ENCODE measurements at places on chromosomes 11 and 22. TPM values are rescaled to one million over a fixed set of nuclear protein-coding genes. Genes with fewer than 3 reads are reported as not detected.

WNT7B gene
- total RNA-seq: 14.8 TPM

DNA sequence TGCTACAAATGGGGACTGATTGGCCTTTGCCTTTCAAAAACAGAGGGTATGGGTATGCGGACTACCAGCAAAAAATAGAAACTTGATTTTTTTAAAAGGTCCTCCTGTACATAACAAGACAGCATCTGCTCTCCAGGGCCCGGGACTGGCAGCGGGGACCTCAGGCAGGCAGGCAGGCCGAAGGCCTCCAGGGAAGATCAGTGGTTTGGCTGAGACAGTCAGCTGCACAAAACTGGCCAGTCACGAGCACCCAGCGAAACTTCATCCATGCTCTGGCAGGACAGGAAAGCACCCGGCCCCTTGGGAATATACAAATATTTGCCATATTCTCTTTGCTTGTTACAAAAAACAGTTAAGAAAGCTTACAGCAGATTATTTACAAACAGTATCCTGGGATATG is 11.0 kb downstream of the RPL27A start:
- H3K4me3 ChIP-seq: no peak overlapping the region
- no peak for DNase-seq
- H3K36me3 ChIP-seq: peaks cover 37% of the 10 kb centered on the region
- no peak overlapping the region for H3K27ac ChIP-seq
- H3K4me1 ChIP-seq: peaks cover 16% of the 10 kb centered on the region

MGAT3 gene
- 47.0 TPM for total RNA-seq

GRCh38 chr11:17613983-17614382 is 66.9 kb downstream of the OTOG start:
- H3K27ac ChIP-seq: no peak overlapping the region
- peaks cover 40% of the 10 kb centered on the region for H3K27me3 ChIP-seq
- no peaks in the 10 kb centered on the region for H3K36me3 ChIP-seq
- H3K4me3 ChIP-seq: no peak overlapping the region

DNA sequence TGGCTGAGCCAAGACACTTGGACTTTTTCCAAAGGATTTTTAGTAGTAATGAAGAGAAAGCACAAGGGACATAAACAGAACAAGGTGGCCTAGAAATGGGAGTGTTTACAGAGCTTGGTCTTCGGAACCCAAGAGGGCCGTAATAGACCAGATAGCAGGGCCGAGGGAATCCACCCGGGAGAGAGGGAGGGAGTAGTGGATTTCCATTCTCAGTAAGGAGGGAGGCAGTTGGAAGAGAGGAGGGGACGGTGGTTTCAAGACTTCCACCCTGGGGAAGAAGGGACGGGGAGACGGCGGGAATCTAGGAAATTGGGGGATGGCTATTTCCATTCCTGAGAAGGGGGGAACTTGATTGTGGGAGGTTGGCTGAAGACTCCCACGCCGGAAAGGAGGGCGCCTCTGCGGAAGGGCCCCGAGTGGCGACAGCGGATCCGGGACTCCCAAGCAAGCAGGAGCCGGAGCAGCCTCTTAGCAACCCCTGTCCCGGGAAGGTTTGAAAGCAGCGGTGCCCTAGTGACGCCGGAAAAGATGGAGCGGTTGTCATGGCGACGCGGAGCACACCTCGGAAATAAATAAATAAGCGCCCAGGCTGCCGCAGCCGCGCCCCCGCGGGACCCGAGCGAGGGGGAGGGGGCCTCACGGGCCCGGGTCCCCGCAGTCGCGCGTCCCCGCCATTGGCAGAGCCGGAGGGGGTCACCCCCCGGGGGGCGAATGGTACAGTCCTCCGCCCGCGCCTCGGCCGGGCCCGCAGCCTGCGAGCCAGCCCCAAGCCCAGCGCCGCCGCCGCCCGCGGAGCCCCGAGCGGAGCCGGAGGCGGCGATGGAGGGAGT is 31.6 kb downstream of the EIF3F start:
- peaks cover 72% of the 10 kb centered on the region for H3K27me3 ChIP-seq
- H3K4me3 ChIP-seq: peak overlapping the region; percentile 87
- DNase-seq: peak; percentile 76
- H3K27ac ChIP-seq: peak overlapping the region; percentile 61
- H3K36me3 ChIP-seq: peaks cover 5% of the 10 kb centered on the region

- H3K4me1 ChIP-seq: no peaks in the 10 kb centered on the region
- no peak overlapping the region for H3K27ac ChIP-seq
- no peak for DNase-seq
- H3K36me3 ChIP-seq: no peaks in the 10 kb centered on the region
- H3K27me3 ChIP-seq: peaks cover 3% of the 10 kb centered on the region
These were observed 83.8 kb upstream of the FIBIN start for GRCh38 chr11:26909991-26910591.

- H3K36me3 ChIP-seq: no peaks in the 10 kb centered on the region
- no peaks in the 10 kb centered on the region for H3K4me1 ChIP-seq
- no peak overlapping the region for H3K27ac ChIP-seq
- no peak overlapping the region for H3K4me3 ChIP-seq
- peaks cover 36% of the 10 kb centered on the region for H3K27me3 ChIP-seq
These were observed 10.7 kb upstream of the ACCSL start for GRCh38 chr11:44036811-44037657.

NOX4 gene
- total RNA-seq: 3.7 TPM

DNA sequence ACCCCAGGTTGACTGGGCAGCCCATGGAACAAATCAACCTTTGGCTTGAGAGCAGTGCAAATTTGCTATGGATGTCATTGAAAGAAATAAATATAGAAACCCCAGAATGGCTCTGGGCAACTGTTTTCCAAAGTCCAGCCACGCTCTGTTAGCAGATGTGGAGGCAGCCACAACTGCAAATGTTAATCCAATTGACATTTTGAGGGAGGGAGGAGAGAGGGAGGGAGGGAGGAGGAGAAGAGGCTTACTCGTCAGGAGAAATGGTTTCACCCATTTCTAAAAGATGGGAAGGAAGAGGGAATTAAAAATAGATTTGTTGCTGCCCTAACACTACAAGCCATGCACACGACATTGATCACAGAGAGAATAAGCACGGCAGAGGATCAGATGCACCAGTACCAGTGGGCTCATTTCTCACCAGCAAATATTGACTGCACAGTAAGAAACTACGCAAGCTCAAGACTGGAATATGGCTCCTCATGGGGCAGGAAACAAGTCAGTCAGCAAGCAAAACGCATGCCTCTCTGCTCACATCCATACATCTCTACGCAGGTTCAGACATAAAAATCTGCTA is 229.1 kb downstream of the LARGE1 start:
- H3K27me3 ChIP-seq: no peaks in the 10 kb centered on the region
- H3K4me3 ChIP-seq: no peak overlapping the region
- no peak for DNase-seq
- H3K36me3 ChIP-seq: peaks cover 26% of the 10 kb centered on the region

- no peaks in the 10 kb centered on the region for H3K4me1 ChIP-seq
- H3K27me3 ChIP-seq: peaks cover 3% of the 10 kb centered on the region
- no peak overlapping the region for H3K4me3 ChIP-seq
- no peaks in the 10 kb centered on the region for H3K36me3 ChIP-seq
- no peak overlapping the region for H3K27ac ChIP-seq
These were observed 359.5 kb upstream of the C11orf87 start for GRCh38 chr11:109062445-109062844.

DNA sequence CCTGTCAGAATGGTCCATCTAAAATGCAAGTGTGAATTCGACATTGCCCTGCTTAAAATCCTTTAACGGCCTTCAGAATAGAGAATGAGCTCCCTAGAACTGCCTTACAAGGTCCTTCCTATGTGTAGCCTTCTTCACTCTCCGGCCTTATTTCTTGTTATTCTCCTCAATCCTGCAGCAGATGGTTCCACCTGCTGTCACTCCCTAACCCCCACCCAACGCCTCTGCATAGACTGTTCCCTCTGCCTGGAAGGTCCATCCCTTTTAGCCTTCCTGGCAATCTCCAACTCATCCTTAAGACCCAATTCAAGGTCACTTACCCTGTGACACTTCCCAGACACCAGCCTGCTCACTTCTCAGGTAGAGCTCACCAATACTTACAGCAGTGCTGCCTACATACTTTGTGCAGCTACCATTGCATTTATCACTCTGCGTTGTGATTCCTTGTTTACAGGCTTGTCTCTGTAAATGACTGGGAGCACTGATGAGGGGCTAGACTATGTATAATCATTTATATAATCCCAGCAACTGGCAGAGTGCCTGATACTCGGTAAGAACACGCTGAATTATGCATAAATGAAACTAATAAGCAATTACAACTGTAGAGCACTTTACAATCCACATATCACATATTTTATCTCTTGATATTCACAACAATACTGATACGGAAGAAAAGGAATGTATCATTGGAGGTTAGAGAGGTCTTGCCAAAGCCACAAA is 58.9 kb downstream of the CLPB start:
- no peak overlapping the region for H3K27ac ChIP-seq
- peaks cover 3% of the 10 kb centered on the region for H3K27me3 ChIP-seq
- no peak overlapping the region for H3K4me3 ChIP-seq
- peaks cover 9% of the 10 kb centered on the region for H3K36me3 ChIP-seq
- no peak for DNase-seq
- H3K4me1 ChIP-seq: peaks cover 14% of the 10 kb centered on the region

- H3K27ac ChIP-seq: no peak overlapping the region
- peaks cover 4% of the 10 kb centered on the region for H3K36me3 ChIP-seq
- H3K27me3 ChIP-seq: peaks cover 6% of the 10 kb centered on the region
- no peak for DNase-seq
- no peak overlapping the region for H3K4me3 ChIP-seq
These were observed 62.6 kb downstream of the TRAF6 start for GRCh38 chr11:36447514-36447913.

- H3K36me3 ChIP-seq: no peaks in the 10 kb centered on the region
- no peak for DNase-seq
- H3K27me3 ChIP-seq: peaks cover 15% of the 10 kb centered on the region
- H3K4me3 ChIP-seq: no peak overlapping the region
These were observed 22.1 kb upstream of the SYT7 start for GRCh38 chr11:61602775-61603569.

- H3K4me1 ChIP-seq: peaks cover 6% of the 10 kb centered on the region
- H3K36me3 ChIP-seq: no peaks in the 10 kb centered on the region
- no peaks in the 10 kb centered on the region for H3K27me3 ChIP-seq
- no peak overlapping the region for H3K27ac ChIP-seq
- H3K4me3 ChIP-seq: no peak overlapping the region
These were observed 571.7 kb downstream of the METTL15 start for GRCh38 chr11:28679795-28680468.

DNA sequence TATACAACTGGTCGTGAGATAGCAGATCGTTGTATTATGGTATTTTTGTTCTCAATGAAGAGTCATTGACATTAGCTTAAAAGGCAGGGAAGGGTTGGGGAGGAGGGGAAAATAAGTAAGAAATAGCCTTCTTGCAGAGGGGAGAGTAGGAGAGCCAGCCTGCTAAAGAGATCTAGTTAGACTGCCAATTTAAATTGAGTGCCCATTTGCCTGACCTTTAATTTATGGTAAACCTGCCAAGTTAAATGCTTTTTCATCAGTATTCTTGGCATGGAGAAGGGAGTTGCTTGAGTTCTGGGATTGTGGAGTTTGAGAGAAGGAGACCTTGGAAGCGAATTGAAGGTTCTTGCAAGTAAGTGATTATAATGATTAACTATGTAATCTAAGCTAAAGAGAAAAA is 89.0 kb downstream of the FAM83F start:
- peaks cover 10% of the 10 kb centered on the region for H3K4me1 ChIP-seq
- H3K27ac ChIP-seq: no peak overlapping the region
- no peaks in the 10 kb centered on the region for H3K27me3 ChIP-seq
- no peak for DNase-seq
- H3K4me3 ChIP-seq: no peak overlapping the region
- peaks cover 5% of the 10 kb centered on the region for H3K36me3 ChIP-seq

HBG1 gene
- total RNA-seq: not detected

DNA sequence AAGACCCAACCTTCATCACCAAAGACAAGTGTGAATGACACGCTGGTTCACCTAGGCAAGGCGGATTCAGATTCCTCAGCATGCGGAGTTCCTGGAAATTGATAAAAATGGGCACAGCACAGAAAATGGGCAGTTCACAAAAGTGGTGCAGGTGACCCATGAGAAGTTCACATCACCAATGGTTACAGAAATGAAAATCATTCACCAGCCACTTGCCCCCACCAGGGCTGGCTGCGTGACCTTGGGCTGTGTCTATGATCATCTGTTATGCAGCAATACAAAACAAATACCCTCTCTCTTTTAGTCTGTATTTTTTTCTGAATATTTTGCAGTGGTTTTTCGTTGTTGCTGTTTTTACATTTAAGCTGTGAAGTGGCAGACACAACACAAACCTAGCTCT is 415.9 kb downstream of the TBC1D22A start:
- no peaks in the 10 kb centered on the region for H3K4me1 ChIP-seq
- H3K27me3 ChIP-seq: no peaks in the 10 kb centered on the region
- no peak overlapping the region for H3K27ac ChIP-seq
- peak; percentile 24 for DNase-seq
- H3K4me3 ChIP-seq: no peak overlapping the region

FIBIN gene
- 0.43 TPM for total RNA-seq

- H3K27ac ChIP-seq: no peak overlapping the region
- no peak for DNase-seq
- no peak overlapping the region for H3K4me3 ChIP-seq
These were observed 16.8 kb upstream of the TSPAN18 start for GRCh38 chr11:44709966-44710365.

TPST2 gene
- total RNA-seq: 24.3 TPM

DNA sequence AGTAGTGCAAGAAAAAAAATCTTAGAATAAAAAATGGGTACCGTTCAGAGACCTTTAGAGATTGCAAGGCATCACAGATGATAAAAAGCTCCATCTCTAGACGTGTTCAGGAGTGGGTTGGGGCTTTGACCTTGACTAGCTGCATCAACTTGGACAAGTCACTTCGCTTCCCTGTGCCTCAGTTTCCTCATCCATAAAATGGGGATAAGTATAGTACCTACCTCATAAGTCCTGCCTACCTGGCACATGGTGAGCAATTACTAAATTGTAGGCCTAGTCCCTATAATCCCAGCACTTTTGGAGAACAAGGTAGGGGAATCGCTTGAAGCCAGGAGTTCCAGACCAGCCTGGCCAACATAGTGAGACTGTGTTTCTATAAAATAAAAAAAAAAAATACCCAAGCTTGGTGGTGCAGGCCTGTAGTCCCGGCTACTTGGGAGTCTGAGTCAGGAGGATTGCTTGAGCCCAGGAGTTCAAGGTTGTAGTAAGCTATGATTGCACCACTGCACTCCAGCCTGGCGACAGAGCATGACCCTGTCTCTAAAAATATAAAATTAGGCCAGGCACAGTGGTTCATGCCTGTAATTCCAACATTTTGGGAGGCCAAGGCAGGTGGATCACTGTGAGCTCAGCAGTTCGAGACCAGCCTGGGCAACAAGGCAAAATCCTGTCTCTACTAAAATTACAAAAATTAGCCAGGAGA is 6.0 kb upstream of the F2 start:
- H3K4me1 ChIP-seq: no peaks in the 10 kb centered on the region
- no peak for DNase-seq
- no peaks in the 10 kb centered on the region for H3K27me3 ChIP-seq
- no peaks in the 10 kb centered on the region for H3K36me3 ChIP-seq
- H3K4me3 ChIP-seq: no peak overlapping the region

DNA sequence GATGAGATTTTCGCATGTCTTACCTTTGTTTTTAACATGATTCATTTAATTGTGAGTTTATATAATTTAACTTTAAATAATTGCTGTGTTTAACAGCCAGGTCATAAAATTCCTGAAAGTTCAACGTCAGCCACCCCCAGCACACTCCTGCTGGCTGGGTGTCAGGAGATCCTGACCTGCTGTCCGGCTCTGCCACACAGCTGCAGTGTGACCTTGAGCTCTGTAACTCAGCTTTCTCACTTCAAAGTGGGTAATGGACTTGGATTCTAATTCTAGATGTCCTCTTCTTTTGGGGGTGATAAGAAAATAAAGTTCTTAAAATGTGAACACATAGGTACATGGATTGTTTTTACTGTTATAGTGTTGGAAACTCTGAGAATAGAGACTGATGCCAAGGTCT is 10.9 kb downstream of the VPS26B start:
- H3K27me3 ChIP-seq: no peaks in the 10 kb centered on the region
- peaks cover 13% of the 10 kb centered on the region for H3K36me3 ChIP-seq
- no peak overlapping the region for H3K27ac ChIP-seq
- DNase-seq: no peak
- H3K4me3 ChIP-seq: no peak overlapping the region
- peaks cover 4% of the 10 kb centered on the region for H3K4me1 ChIP-seq
